Renal cortical epithelial cell (primary cell): ENCODE measurements at places on chromosomes 5 and 9. TPM values are rescaled to one million over a fixed set of nuclear protein-coding genes. Genes with fewer than 3 reads are reported as not detected.

OR5C1 gene
- not detected in 2 replicates for total RNA-seq

C5orf58 gene
- not detected in 2 replicates for total RNA-seq

- DNase-seq = no peak
These were observed 56.2 kb downstream of the GAS1 start for GRCh38 chr9:86891091-86891490.

GRCh38 chr5:116229131-116229689, 144.4 kb downstream of the COMMD10 start:
- DNase-seq = no peak

GRCh38 chr5:14453481-14453880, 128.1 kb upstream of the OTULINL start:
- DNase-seq = no peak
